Mesenteric fat pad (tissue), 1 donor: ENCODE measurements at places on chromosomes 5 and 9. TPM values are rescaled to one million over a fixed set of nuclear protein-coding genes. Genes with fewer than 3 reads are reported as not detected.

Gene SPATA31A5
- not detected for total RNA-seq

Gene MAST4
- total RNA-seq: 45.2 TPM

Gene NTMT1
- 24.6 TPM for total RNA-seq

Gene CTXN3
- total RNA-seq: not detected

Gene LCP2
- 52.4 TPM for total RNA-seq

Gene IFNA21
- total RNA-seq: not detected

Gene ABLIM3
- total RNA-seq: 190 TPM

Gene AGXT2
- total RNA-seq: not detected

Gene FOXD4L6
- not detected for total RNA-seq
